ENCODE measurements at places on chromosomes 4 and X. TPM values are rescaled to one million over a fixed set of nuclear protein-coding genes. Genes with fewer than 3 reads are reported as not detected.
A peak's percentile ranks its signal among the peaks of the same experiment; 100 is the strongest.

The SUPT20HL1 gene
- total RNA-seq: not detected

The SH2D1A gene
- total RNA-seq: not detected

The MAGEB17 gene
- not detected for total RNA-seq

The FAM9B gene
- total RNA-seq: not detected

The FRMD7 gene
- not detected for total RNA-seq

The INTU gene
- total RNA-seq: 6.0 TPM

The CFP gene
- total RNA-seq: 0.18 TPM

The GLOD5 gene
- not detected for total RNA-seq

The IL9R gene
- not detected for total RNA-seq

The PITX2 gene
- total RNA-seq: 0.18 TPM

The FGF5 gene
- 0.98 TPM for total RNA-seq

DNA sequence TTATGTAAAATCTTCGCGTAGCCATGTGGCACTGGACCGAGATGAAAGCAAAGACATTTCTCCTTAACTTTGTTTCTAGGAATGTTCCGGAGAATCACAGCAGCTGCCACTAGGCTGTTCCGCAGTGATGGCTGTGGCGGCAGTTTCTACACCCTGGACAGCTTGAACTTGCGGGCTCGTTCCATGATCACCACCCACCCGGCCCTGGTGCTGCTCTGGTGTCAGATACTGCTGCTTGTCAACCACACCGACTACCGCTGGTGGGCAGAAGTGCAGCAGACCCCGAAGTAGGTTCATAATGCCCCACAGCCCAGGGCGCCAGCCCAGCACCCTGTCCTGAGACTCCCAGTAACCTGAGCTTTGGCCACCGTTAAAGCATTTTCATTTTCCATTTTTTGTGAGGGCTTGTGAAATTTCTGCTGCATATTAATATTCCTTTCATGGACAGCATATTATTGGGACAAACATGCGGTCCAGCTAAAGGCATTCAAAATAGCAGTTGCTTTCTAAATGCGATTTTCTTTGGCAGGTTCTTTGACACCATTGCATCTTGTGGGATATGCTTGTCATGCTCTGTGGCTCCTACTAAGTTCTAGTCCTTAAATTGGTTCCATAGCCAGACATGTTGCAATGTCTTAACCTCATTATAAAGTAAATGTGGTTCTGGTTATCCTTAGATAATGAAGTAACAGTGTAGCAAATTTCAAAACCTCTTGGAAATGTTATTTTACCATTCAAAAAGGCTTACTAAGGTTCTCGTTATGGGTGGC, 49.1 kb upstream of the MSANTD1 start:
- peak; percentile 64 for DNase-seq

DNA sequence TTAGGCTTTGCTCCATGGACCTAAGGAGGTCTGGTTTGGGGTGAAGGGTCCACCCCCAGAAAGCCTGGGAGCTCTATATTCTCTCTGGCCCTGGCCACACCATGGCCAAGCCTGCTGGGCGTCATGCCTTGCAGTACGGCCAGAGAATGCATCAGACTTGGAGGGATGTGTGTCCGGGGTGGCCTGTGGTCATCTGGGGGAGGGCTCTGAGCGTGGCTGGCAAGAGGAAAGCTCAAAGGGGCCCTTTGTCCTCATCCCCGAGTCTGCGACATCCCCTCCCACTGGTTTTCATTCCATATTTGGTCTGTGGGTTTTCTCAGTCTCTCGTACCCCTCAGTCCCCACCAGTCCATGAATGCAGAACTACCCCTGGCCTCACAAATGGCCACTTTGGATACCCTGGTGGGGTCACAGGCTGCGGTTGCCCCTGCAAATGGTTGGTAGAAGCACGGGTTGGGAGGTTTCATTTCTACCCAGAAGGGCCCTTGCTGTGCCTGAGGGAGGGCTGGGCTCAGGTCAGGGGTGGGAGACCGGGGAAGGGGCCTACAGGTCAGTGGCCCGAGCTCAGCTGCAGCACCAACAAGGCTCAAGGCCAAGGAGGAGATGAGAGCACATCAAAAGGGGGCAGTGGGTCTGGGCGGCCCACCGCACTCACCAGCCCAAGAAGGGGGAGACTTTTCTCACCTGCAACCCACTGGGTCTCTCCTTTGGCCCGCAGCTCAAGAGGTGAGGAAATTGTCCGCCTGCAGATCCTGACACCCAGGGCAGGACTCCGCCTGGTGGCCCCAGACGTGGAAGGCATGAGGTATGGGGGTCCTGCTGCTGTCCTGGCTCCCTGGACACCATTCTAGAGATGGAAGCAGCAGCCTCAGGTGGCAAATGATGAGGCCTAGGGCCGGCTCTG, 30.2 kb downstream of the ZNF185 start:
- no peak for DNase-seq

- DNase-seq: peak; percentile 8
Observed at GRCh38 chr4:149031399-149031798, 589.2 kb upstream of the NR3C2 start.

- DNase-seq: peak; percentile 98
Observed at GRCh38 chr4:99404595-99405287, 30.4 kb downstream of the ADH7 start.

DNA sequence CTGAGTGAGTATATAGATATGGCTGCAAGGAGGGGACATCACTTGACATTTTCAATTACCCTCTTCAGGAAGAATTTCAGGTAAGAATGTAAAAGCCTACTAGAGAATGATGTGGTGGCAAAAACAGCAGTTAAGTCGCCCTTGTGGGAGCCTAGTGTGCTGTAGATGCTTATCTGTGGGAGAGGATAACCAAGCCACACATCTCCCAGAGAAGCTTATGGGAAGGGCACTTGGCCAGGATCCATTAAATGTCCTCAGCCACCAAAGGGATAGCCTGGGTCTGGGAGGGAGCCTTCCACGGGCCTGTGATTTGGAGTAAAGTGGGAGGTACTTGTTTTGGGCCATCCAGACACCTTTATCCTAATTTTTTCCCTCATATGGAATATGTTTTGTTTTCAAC, 41.3 kb upstream of the BCLAF3 start:
- DNase-seq: no peak

DNA sequence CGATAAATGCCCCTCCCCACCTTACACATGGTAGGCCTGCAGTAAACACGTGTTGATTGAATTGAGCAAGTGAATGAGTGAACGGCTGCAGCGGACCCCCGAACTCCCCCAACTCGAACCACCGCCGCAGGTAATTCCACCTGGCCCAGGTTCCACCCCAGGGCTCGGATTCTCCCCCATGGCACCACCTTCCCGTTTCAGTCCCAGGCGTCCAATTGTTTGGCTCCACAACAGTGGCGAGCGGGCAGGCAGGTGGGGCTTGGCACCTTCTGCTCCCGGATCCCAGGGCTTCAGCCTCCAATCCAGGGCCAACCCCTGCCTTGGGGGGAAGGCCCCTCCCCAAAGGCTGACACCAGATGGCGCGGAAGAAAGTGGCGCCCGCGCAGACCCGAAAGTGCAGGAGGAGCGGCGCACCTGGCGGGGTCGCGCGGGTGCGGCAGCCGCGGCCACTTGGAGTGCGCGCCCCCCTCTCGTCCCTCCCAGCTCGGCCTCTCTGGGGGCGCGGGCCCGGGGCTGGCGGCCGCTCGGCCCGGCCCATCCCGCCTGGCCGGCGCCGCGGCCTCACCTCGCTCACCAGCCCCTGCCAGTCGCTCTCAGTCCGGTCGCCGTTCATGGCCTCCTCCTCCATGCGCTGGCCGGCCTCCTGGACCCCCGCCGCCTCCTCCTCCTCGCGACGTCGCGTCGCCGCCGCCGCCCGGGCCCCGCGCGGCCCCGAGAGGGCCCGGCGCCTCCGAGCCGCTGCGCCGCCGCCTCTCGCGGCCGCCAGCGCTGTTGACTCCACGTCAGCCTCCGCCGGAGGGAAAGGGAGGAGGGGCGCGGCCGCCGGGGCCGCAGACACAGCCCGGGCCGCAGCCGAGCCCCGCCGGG, at the start of gene CCDC149:
Gene CCDC149, minus strand, starts transcription at position 791 of the 867 bp plus-strand sequence. Its CDS starts 178 bp downstream, at position 613.
- peak; percentile 50 for DNase-seq

- no peak for DNase-seq
Observed at GRCh38 chr4:183522821-183523220, 18.0 kb downstream of the ING2 start.

- DNase-seq: peak; percentile 32
Observed at GRCh38 chrX:17007134-17007768, 60.8 kb downstream of the REPS2 start.

DNA sequence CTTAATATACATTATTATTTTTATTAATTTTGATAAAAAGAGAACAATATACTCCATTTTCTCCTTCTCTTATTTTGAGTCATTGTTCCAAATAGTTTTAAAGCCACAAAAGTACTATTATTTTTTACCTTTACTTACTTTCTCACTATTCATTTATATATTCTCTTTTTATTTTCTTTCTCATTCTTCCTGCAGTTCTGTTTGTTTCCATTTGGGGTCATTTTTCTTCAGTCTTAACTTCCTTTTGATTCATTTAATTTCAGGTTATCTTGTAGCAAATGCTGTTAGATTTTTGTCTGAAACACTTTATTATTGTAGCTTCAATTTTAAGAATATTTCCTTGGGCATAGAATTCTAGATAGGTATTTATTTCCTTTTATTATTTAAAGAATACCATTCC, 438.6 kb upstream of the EPHA5 start:
- DNase-seq: peak; percentile 17

DNA sequence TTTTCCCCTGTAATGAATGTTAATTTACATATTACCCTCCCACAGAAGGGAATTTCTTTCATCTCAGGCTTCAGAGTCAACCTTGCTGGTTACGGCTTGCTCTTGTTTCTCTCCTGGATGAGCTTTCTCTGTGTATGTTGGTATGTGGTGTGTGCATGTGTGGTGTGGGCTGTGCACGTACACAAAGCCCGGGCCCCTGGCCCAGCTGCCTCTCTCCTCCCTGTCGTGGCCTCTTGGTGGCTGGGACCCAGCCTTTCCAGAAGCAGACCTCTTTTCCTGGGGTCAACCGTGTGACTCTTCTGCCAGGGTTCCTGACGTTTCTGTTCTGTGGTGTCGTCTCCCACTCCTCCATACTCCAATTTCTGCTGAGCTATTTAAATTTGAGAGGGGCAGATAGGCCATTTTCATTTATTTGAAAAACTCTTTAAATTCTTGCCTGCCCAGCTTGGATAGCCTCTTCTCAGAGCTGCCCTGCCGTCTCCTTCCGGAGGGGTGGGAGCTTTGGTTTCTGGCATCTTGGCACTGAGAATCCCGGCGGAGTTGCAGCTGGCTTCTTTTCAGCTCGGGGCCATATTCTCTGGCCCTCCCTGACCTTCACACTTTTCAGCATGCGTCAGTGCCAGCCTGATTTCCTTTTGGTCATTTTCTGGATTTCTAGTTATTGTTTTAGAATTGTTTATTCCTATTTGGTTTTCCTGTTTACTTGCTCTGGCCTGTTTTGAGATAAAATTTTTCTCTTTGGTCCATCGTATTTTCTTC, 25.1 kb downstream of the FHDC1 start:
- no peak for DNase-seq

DNA sequence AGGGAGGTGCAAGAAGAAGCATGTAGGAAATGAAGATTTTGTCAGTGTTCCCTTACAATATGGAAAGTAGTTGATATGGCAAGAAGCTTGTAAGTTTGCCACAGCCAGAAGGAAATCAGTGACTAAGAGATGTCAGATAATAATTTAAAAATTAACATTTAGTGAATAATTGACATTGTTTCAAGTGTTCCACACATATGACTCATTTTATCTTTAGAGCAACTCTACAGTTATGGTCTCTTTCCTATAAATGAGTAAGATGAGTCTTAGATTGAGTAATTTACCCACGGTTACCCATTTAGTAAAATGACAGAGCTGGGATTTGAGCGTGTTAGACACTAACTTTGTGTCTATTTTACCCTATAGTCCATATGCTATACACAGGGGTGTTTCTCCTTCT, 300.3 kb upstream of the IRS4 start:
- DNase-seq: no peak

DNA sequence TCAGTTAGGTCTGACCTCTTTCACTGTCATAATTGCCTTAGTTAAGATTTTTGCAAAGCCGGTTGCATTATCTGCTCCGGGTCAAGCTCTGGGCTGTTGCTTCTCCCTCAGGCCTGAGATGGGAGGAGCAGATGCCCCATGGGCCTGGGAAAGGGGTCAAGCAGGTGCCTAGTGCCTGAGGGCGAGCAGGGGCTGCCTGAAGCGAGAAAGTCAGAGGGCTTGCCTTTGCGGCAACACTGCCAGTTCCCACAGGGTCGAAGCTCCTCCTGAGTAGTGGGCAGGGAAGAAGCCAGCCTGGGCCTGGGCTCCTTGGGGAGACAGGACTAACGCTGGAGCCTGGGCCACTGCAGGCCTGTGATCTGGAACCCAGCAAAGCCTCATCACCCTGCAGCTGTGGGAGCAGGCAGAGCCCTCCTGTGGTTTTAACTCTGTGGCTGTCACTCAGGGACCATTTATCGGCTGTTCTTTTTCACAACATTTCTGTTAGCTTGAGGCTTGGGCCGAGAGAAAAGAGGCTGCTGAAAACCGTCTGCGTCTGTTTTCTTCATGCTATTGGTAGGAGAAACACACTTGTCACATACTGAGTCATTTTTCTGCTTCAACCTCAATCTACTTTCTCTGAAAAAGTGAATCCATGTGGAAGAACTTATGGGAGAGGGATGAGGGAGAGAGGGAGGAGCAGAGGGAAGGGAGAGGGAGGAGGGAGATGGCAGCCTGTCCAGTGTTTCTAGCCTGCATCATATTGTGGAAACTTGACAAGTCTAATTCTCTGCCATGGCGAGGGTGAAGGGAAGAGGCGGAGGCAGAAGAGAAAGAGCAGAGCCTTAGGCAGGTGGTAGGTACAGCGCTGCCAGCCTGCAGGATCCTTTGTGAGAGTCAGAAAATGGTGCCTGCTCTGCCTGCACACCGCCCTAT, 68.4 kb downstream of the RHOH start:
- peak; percentile 15 for DNase-seq

GRCh38 chr4:154024097-154024694, 235.3 kb upstream of the SFRP2 start:
- DNase-seq: no peak

GRCh38 chrX:24928114-24928513, 87.7 kb downstream of the ARX start:
- no peak for DNase-seq

DNA sequence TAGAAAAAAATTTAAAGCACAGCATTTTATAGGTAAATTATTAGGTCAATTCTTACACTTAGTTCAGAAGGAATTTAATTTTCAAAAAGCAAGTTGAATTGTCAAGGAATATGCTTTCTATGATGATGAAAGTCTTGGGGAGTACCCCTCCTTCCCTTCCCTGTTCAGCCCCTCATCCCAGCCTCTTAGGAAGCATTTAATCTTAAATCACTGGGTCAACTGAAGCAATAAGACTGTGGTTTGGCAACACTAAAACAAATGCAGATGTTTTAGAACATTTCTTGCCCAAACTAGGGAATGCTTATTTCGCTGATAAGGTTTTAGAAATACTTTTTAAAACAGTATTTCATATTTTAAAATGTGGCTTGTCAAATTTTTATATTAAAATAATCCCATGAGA, 19.1 kb upstream of the ARSJ start:
- peak; percentile 69 for DNase-seq

DNA sequence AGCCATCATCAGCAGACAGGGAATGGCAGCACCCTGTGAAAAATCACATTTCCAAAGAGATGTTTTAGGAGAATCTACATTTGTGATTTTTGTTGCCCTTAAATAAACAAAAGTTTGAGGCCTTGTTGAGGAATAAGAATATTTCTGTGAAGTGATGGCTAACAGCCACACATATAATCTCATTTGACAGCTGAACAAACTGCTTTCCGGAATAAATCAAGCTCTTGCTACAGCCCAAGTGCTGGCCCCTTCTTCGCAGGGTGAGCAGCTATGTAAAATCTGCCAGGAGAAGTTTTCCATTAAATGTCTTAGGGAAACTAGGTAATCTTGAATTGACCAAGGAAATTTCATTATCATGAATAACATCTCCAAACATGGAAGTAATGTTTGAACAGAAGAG, 106.4 kb upstream of the GPM6B start:
- no peak for DNase-seq

All from fibroblast of the aortic adventitia (primary cell).